ENCODE measurements at places on chromosomes 5 and 9. TPM values are rescaled to one million over a fixed set of nuclear protein-coding genes. Genes with fewer than 3 reads are reported as not detected.

PGGT1B gene
- total RNA-seq: 38.7 TPM

ADGRD2 gene
- not detected for total RNA-seq

CTNND2 gene
- not detected for total RNA-seq

ELAVL2 gene
- not detected for total RNA-seq

ANKRD55 gene
- total RNA-seq: 2.2 TPM

FGD3 gene
- 41.3 TPM for total RNA-seq

PLPP7 gene
- total RNA-seq: not detected

NAA35 gene
- total RNA-seq: 23.0 TPM

FOXD4 gene
- not detected for total RNA-seq

MSANTD3 gene
- total RNA-seq: 18.3 TPM

CARD9 gene
- 1.4 TPM for total RNA-seq

PCDHGA8 gene
- total RNA-seq: not detected

ZNF484 gene
- 7.5 TPM for total RNA-seq

ECM2 gene
- total RNA-seq: not detected

PCDHGB6 gene
- 0.07 TPM for total RNA-seq

FGF10 gene
- not detected for total RNA-seq

CCNI2 gene
- total RNA-seq: 2.7 TPM

GFI1B gene
- not detected for total RNA-seq

AGXT2 gene
- not detected for total RNA-seq

SV2C gene
- 0.10 TPM for total RNA-seq

ORM2 gene
- not detected for total RNA-seq

TTC23L gene
- total RNA-seq: 0.07 TPM

NKD2 gene
- total RNA-seq: 0.41 TPM

MLANA gene
- total RNA-seq: not detected

ACER2 gene
- total RNA-seq: 1.8 TPM

CEP120 gene
- 31.7 TPM for total RNA-seq

EQTN gene
- not detected for total RNA-seq

DNM1 gene
- total RNA-seq: 0.63 TPM

MSMP gene
- total RNA-seq: not detected

MARCOL gene
- not detected for total RNA-seq

NPR3 gene
- 0.15 TPM for total RNA-seq

NCBP1 gene
- 43.4 TPM for total RNA-seq

TLE1 gene
- 0.22 TPM for total RNA-seq

NR6A1 gene
- 0.61 TPM for total RNA-seq

TMEM215 gene
- total RNA-seq: not detected

GBGT1 gene
- 3.2 TPM for total RNA-seq

PWWP2A gene
- 15.7 TPM for total RNA-seq

HTR4 gene
- not detected for total RNA-seq

PCDHA9 gene
- not detected for total RNA-seq

RNF183 gene
- total RNA-seq: 0.36 TPM

CCNB1 gene
- 189 TPM for total RNA-seq

FKTN gene
- total RNA-seq: 15.8 TPM

FOXD4L4 gene
- not detected for total RNA-seq

Measured in activated CD4-positive, alpha-beta memory T cell treated with anti-CD3 and anti-CD28 coated beads for 36 hours (primary cell).